Kidney (tissue), 22 donors: ENCODE measurements at places on chromosomes 4 and X. TPM values are rescaled to one million over a fixed set of nuclear protein-coding genes. Genes with fewer than 3 reads are reported as not detected.

GRCh38 chrX:124383354-124383753 lies 37.0 kb downstream of the SH2D1A start:
- no peak for DNase-seq

DNA sequence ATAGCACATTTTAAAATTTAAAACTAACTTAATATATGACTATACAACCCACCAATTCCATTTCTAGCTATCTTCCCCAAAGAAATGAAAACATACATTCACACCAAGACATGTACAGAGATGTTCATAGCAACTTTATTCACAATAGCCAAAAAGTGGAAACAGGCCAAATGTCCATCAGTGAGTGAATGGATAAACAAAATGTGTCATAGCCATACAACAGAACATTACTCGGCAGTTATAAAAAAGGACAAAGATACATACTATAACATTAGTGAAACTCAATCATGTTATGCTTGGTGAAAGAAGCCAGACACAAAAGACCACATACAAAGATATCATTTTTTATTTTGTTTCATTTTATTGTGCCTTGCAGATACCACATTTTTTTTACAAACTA lies 396.8 kb downstream of the PACRGL start:
- DNase-seq, result no peak

- DNase-seq, result no peak
Measured at GRCh38 chr4:20020056-20020455, 231.6 kb upstream of the SLIT2 start.

DNA sequence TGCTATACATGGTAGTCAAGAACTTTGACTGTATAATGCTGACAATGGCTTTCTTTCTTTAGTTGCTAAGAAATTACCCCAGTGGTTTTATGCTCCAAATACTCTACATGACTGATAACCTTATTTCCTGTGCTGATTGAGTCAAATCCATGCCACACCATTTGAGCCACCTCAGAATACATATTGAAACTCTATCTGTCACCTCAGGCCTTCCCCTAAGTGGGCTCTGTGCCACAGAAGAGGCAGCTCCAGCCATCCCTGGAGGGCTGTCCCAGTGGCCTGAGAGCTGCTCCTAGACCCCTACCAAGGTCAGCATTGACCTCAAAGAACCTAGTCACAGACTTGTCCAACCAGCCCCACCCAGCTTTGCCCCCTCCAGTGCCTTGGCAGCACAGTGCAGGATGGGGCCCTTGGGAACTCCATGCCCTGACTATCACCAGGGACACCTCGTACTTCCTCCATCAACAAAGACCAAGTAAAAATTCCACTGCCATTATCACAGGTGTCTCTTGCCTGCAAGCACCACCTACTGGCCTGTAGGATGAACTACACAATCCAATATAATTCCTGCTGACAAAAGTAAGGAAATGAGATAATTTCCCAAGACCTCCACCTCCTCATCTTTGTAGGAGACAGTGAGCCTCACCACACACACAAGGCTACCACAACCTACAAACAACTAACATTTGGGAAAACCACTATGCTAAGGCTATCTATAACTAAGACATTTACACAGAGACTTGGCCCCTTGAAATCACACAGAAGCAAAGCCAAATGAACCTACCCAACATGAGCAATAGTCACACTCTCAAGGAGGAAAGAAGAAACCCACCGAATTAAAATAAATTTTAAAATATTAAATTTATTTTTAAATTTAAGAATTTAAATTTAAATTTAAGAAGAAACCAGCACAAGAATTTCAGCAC lies 239.9 kb downstream of the NKX6-1 start:
- DNase-seq, result peak; percentile 5

DNA sequence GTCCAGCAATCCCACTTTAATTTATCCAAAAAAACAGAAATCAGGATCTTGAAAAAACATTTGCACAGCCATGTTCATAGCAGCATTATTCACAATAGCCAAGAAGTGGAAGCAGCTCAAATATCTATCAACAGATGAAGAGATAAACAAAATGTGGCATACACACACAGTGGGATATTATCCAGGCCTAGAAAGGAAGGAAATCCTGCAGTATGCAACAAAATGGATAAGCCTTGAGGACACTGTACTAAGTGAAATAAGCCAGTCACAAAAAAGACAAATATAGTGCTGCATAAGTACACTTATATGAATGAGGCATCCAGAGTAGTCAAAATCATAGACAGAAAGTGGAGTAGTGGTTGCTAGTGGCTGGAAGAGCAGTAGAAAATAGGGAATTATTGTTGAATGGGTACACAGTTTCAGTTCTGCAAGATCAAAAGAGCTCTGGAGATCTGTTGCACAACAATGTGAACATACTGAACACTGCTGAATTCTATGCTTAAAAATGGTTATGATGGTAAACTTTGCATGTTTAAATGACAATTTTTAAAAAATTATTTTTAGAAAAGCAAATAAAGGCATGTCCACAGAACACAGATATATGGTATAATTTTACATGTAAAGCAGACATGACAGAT lies 25.6 kb downstream of the CHM start:
- DNase-seq, result no peak

DNA sequence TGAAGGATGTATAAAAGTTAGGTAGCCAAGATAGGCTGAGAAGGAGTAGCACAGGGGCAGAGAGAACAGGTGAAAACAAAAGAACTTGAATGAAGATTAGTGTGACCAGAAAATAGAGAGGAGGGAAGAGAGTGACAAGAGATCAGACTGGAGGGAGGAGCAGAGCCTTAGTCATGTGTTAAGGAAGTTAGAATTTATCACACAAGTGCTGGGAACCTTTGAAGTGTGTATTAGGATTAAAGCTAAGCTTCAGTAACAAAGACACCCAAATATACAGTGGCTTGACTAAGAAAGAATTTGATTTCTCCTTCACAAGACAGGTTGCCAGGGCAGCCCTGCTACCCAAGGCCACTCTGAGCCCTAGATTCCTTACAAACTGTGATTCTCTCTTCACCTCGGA lies 10.7 kb upstream of the CCDC149 start:
- no peak for DNase-seq

DNA sequence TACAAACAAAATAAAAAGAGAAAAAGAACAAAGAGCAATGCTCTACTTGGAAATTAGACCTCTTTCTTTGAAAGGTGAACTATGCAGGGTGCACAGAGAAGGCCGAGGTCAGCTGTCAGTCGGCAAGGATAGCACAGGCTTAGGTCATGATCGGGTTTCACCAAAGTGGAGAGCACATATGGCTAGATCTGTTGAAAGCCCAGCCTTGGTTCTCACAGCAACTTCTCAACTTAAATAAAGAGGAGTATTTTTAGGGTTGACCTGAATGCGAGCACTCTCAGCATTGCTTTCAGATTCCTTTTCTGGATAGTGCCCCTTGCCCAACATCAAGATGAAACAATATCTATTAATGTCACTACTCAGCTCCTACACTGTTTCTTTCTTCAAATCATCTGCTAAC lies 122.9 kb upstream of the GPC4 start:
- DNase-seq, result no peak

GRCh38 chrX:12421918-12422317 lies 283.6 kb downstream of the FRMPD4 start:
- DNase-seq, result no peak

- peak; percentile 36 for DNase-seq
Measured at GRCh38 chrX:80807606-80807991, 2.1 kb downstream of the BRWD3 start.

DNA sequence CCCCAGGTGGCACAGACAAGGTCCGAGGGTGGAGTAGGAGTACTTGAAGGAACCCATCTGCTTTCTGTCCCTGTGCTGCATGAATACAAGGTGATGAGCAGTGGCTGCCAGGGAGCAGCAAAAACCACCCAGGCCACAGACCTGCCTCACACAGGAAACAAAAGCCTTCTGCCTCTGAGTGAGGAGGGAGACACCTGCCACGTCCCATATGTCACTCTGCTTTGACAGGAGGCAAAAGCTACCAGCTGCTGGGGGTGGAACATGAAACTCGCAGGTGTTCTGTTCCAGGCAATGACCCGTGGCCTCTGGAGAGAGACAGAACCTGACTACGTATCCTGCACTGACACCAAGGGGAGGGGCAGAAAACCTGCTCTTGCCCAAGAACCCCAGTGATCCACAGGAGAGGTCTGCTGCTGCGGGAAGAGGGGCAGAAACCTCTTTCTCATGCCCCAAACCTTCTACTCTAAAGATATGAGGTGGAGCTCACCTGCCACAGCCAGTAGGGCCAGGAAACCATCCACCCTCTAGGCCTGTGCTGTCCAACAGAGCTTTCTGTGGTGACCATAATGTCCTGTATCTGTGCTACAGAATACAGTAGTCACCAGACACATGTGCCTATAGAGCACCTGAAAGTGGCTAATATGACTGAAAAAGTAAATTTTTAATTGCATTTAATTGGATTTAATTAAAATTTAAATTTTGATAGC lies 172.9 kb downstream of the PRDM5 start:
- peak; percentile 45 for DNase-seq

- no peak for DNase-seq
Measured at GRCh38 chr4:105192910-105193309, 46.2 kb downstream of the TET2 start.

GRCh38 chr4:114257501-114257900 lies 278.1 kb upstream of the ARSJ start:
- DNase-seq, result no peak

DNA sequence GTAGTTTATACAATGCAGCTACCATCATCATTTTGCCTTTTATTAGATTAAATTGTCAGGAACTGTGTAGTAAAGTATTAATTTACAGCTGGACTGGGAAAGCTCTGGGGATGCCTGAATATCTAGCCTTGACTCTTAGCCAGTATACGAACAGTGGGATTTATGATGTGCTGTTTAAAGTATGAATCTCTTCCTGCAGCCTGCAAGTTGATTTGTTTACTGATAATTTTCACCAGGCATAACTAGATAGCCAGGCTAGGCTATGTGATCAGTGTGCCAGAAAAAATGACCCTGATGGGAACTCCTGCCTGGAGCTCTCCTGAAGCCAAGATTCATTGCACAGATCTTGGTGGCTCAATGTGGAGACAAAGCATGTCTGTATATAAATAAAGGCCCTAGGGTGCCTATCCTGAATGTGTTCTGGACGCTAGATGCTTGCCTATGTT lies 119.2 kb downstream of the SCLT1 start:
- peak; percentile 58 for DNase-seq

FRMPD3 gene
- 0.25 TPM for total RNA-seq
